Heart left ventricle (tissue), 16 donors: ENCODE measurements at places on chromosomes 1 and 21. TPM values are rescaled to one million over a fixed set of nuclear protein-coding genes. Genes with fewer than 3 reads are reported as not detected.

The PTGS2 gene
- 0.90 TPM for total RNA-seq

The OR2L3 gene
- total RNA-seq = not detected

The FUBP1 gene
- 40.5 TPM for total RNA-seq

- no peaks in the 10 kb centered on the region for H3K27me3 ChIP-seq
- DNase-seq = no peak
- no peaks in the 10 kb centered on the region for H3K36me3 ChIP-seq
- peak overlapping the region; percentile 86 for H3K27ac ChIP-seq
Measured at GRCh38 chr1:230824551-230824918, 43.8 kb downstream of the C1orf198 start.

The NEGR1 gene
- 10.1 TPM for total RNA-seq

The DNASE2B gene
- not detected for total RNA-seq

DNA sequence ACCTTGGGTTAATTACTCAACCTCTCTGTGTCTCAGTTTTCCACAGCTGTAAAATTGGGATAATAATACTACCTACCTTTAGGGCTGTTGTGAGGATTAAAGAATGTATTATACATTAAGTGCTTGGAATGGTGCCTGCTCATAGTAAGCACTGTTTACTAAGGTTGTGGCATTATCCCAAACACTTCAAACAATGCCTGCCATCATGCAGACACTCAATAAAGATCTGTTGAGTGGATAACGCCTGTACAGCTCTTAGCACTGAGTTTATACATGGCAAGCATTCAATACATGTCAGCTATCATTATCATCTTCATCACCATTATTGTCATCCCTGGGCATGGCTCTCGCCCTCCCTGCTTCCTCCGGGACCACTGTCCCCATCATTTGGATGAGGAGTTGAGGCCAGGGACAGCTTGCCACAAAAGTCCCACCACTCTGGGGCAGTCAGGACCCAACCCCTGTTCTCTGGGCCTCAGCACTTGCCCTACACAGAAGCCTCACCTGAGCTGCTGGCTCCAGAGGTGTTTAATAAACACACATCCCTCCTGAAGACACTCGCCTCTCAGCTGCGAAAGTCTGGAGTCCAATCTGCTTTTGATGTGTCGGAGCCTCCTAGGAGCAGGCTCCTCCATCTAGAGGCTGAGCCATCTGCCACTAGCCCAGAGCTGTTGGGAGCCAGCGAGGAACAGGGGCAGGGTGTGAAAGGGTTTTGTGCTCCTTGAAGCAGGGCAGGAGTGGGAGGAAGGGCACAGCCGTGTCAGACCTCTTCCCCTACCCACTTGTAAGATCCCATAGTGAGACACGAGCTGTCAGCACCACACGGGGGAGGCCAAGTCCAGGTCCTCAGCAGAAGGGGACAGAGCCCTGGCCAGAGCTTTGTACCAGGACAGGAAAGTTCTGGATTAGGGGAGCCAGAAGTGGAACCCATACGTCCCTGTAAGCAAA, 80.9 kb upstream of the ZC3H12A start:
- no peak overlapping the region for H3K4me3 ChIP-seq
- H3K4me1 ChIP-seq = no peaks in the 10 kb centered on the region
- H3K27ac ChIP-seq = no peak overlapping the region

DNA sequence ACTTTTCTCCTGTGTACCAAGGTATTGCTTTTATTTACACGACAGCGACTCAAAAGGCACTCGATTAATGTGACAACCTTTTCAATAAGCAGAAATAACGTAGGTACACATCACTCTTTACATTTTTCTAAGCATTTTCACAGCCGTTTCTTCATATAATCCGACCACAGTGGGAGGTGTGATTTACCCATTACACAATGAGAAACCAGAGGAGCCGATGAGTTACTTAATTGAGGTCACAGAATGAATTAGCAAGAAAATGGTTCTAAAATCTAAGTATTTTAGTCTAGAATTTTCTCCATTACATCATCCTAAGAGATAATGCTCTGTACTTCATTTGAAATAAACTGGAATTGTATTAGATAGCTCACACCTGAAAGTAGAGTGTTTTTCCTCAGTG, 71.5 kb downstream of the UMODL1 start:
- H3K27me3 ChIP-seq = no peaks in the 10 kb centered on the region
- H3K36me3 ChIP-seq = no peaks in the 10 kb centered on the region
- H3K4me1 ChIP-seq = no peaks in the 10 kb centered on the region
- H3K27ac ChIP-seq = no peak overlapping the region
- no peak for DNase-seq
- no peak overlapping the region for H3K4me3 ChIP-seq

DNA sequence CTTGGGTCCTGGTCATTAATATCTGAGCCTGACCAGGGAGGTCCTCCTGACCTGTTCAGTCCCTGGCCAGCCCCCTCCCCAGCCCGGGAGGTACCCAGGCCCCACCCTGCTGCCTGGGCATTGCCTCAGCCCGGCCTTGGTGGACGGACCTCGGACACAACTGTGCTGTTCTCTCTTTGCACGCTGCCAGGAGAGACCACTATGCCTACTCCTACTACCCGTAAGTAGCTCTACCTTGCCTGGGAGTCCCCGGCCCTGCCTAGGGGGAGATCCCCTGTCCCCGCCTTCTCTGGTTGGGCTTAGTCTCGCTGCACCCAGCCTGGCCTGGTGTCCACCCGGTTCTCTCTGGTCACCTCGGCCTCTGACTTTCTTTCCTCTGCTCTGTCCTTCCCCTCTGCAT, 53.2 kb downstream of the PTPRU start:
- no peaks in the 10 kb centered on the region for H3K36me3 ChIP-seq
- no peaks in the 10 kb centered on the region for H3K27me3 ChIP-seq
- no peak for DNase-seq
- no peak overlapping the region for H3K4me3 ChIP-seq
- no peak overlapping the region for H3K27ac ChIP-seq
